ENCODE measurements at places on chromosomes 13 and 19.

- no peak for DNase-seq
Observed at GRCh38 chr13:100131863-100132574, 43.1 kb downstream of the PCCA start.

DNA sequence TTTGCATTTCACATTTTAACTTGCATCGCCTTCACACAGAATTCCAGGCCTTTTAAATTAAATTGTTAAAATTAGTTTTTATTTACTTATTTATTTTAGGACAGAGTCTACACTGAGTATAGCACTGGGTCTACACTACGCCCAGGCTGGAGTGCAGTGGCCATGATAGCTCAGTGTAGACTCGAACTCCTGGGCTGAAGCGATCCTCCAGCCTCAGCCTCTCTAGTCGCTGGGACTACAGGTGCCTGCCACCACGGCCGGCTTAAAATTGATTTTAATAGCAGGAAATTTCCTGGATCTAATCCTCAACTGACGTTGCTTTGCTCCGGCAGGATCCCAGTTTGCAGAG, 301 bp upstream of the ZNF610 start:
- no peak for DNase-seq

DNA sequence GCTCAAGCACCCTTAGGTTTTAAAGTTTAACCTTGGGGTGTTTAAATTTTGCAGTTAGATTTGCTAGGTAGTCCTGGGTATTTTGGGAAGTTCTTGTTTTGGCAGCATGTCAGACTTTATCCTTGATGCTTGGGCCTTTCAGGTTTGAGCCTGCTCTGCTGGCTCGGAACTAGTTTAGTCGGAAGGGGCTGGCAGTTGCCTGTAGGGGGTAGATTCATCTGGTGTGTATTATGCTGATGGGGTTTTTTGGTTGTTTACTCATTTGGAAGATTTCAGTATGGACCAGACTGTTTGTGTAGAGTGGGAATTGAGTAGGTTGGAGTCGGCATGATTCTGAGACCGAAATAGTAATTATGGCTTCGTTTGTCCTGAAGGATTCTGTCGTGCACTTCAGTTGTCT, 15.1 kb downstream of the ILF3 start:
- DNase-seq, result no peak

- DNase-seq, result no peak
Observed at GRCh38 chr13:114110091-114110829, 22.2 kb downstream of the RASA3 start.

- no peak for DNase-seq
Observed at GRCh38 chr13:26601669-26602068, 44.2 kb downstream of the WASF3 start.

GRCh38 chr19:8017808-8018207, 12.4 kb upstream of the ELAVL1 start:
- DNase-seq, result no peak

DNA sequence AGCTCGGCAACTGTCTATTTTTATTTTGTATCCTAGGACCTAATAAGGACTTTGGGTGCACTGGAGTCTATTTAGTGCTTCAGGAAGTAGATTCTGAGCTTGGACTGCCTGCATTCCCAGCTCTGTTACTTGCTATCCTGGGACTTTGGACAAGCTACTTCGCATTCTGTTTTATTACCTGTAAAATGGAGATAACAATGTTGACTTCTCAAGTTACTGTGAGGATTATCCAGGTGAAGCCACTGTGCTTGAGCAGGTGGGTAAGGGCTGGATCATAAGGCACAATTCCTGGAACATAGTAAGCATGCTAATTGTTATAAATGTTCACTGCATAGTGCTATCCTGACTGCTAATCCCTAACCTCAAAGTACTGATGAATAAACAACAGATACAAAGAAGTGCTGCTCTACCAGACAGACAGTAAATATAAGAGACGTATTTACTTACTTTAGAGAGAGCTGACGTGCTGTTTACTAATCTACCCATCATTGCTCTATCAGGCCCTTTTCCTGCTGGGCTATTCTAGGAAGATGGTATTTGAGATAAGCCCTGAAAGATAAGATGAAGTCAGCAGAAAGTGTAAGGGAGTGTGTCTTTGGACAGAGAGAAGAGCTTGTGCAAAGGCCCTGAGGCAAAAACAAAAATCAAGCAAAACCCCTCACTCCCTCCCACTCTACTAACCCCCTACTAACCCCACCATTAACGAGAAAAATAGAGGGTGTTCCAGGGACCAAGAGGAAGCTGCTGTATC, 50.8 kb upstream of the FLT1 start:
- no peak for DNase-seq

DNA sequence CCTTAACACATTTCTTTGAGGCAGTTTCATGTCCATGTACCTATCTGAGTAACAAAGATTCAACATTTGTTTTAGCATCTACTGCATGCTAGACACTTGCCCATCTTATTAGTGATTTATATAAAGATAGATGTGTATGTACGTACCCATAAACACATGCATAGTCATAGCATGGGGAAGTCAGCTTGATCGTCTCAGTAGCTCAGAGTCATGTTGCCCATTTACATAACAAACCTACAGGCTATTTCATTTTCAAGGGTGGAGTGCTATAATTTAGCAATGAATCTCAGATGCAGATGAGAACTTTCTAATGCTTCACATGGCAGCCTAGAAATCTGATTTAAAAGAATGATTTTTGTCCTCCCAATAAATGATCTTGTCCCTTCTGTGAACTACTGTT, 23.5 kb downstream of the FLT1 start:
- DNase-seq, result no peak

- no peak for DNase-seq
Observed at GRCh38 chr13:74272826-74273225, 138.6 kb upstream of the KLF12 start.

- no peak for DNase-seq
Observed at GRCh38 chr13:108828086-108828815, 198.8 kb downstream of the MYO16 start.

- no peak for DNase-seq
Observed at GRCh38 chr19:16429066-16429758, 42.6 kb downstream of the EPS15L1 start.

DNA sequence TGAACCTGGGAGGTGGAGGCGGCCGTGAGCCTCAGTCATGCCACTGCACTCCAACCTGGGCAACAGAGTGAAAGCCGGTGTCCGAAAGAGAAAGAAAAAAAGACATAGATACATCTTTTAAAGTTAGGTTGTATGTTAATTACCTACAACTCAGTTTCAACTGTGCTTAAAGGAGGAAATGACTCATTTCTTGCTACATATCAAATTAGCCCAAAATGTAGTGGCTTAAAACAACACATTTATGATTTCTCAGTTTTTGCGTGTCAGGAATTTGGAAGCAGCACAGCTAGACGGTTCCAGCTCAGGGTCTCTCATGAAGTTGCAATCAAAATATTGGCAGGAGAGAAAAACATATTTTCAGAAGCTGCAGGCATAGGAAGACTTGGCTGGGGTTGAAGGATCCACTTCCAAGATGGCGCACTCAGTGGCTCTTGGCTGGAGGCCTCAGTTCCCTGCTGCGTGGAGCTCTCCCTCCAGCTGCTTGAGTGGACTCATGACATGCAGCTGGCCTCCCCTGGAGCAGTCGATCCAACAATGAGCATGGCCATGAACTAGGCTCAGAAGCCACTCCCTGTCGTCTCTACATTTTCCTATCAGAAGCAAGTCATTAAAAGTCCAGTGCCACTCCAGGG, 7.1 kb downstream of the LDLR start:
- no peak for DNase-seq

- DNase-seq, result no peak
Observed at GRCh38 chr19:38691938-38692457, 44.5 kb downstream of the ACTN4 start.

- peak; percentile 62 for DNase-seq
Observed at GRCh38 chr19:50723069-50723468, at the start of gene CLEC11A. Gene CLEC11A, plus strand, starts transcription at chr19:50723364. Its CDS starts 162 bp downstream, at chr19:50723526.

DNA sequence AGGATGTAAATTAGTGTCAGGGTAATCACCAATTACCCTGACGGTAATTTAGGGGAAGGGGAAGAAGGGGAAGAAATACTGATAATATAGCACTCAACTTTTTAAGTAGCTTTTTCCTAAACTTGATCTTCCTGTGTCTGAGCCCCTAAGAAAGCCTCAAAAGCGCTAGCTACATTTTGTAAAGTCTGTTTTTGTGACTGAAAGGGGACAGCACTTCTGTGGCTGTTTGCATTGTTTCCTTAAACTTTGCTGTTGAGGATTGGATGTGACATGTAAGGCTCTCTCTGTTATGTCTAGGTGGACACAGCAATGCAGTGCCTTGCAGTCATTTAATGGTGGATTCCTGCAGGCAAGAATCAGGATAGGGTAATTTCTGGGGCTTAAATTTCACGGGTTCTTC, 42.8 kb downstream of the SPATA13 start:
- no peak for DNase-seq

DNA sequence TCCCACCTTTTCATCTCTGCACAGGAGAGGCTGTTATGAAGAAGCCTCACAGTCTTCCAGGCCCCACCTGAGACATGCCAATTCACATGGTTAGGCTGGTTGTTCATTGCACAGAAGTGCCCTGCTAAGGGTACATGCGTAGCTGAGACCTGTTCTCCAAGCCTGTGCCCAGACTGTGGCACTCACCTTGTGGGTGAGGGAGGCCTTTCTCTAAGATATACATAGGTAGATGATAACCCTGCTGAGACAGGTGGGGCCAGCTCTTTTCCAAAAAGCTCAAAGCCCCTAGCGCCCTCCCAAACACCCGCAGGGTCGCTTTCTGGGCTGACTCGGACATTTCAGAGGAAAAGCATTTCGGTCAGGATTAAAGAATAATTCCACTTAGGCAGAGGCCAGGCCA, 53.5 kb upstream of the ZNF507 start:
- no peak for DNase-seq

DNA sequence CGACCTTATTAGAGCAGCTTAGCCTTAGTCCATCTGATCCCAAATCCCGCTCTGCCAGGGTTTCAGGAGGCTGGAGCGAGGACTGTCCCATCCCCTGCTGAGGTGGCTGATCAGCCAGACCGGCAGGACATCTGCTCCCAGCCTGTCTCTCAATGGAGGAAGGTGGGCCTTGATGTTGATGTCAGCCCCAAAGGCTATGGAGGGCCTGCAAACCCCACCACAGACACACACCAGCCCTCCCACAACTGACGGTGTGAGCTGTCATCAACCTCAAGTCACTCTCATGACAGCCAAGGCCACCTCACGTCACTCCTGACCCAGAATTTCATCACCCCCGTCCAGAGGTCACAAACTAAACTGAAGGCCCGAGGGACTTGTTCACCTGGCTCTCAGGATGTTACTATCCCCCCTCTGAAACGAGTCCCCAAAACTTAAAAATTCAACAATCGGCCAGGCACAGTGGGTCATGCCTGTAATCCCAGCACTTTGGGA, 25.5 kb downstream of the RHPN2 start:
- DNase-seq, result no peak

DNA sequence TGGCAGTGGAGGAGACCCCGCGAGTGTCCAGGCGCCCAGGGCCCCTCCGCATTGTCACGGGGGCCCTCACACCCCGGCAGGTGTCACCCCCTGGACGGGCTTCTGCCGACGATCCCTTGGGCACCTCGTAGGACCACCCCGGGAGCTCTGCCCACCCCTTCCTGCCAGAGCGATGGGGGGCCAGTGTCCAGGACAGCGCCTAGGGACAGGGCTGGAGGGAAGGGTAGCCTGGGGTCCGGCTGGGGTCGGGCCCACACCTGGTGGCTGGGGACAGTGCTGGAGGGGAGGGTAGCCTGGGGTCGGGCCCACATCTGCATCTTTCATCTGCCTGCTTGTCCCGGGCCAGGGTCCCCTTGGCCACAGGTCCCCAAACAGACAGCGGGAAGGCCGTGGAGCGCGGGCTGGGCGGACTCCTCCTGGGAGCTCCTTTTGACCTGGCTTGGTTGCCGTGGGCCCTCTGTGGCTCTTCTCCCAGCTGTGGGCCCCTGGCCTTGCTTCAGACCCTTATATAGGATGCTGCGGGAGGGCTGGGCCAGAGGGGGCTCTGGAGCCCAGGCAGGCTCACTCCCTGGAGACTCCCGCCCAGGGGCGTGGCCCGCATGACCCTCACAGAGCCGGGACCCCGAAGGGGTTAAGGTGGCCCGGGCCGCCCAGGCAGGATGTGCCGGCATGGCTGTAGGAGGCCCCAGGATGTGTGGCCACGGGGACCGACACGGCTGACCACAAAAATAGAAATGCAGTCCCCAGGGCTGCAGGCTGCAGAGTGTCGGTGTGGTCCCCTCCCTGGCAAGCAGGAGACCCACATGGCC, 74.1 kb upstream of the MCF2L start:
- no peak for DNase-seq

DNA sequence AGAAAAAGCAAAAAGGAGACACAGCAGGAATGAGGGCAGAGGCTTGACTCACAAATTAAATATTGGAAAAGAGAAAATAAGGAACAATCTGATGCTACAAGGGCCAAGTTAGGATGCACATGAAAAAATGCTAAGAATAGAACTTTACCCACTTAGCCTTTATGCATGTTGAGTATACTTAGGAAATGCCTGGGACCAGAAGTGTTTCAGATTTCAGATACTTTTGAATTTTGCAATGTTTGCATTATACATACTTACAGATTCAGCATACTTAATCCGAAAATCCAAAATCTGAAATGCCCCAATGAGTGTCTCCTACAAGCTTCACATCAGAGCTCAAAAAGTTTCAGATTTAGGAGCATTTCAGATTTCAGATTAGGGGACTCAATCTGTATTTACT, 262.3 kb downstream of the ABCC4 start:
- no peak for DNase-seq

DNA sequence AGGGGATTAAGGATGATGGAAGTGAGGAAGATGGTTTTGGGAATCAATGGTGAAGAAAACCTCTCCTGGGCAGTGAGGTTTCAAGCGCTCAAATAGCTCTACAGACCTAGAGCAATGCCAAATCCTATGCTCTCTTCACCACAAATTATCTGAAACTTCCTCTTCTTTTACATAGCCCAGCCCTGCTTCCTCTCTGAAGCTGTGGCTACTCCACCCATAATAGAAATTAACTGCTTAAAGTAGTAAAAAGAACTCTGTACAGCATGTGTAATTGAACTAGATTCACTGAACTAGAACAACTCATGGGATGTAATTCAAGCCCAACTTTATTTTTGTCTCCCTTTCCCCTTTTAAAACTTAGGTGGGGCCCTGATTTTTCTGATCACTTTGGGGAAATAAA, 20.4 kb upstream of the IFT88 start:
- no peak for DNase-seq

DNA sequence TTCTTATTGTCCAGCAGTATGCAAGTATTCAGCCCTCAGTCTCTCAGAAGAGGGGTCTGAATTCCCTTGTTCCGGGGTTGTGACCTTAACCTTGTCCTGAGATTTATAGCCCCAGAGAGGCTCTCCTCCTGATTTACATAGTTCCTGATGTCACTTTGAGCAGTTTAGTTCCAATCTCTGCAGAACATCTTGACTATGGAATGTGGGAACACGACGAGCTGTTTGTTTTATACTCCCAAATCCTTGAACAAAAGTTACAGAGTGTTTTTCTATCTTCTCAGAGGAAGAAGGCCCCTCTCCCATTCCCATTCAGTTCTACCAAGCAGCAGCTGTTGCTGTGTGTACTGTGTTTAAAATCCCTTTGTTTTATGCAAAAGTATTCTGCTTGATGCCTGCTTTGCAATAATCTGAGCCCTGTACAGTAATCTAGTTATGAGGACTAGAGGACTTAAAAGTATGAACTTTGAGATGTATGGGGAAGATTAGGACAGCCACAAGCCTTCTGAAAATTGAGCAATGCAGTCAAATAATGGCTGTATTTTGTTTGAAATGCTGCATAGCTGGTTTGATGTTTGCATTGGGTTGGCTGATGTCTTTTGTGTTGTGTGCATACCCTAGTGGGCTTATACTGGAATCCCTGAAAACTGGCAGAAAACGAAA, 74.7 kb downstream of the KL start:
- peak; percentile 37 for DNase-seq

Measured in urinary bladder (tissue), 4 donors.